ENCODE measurements at places on chromosomes 6 and 20.

DNA sequence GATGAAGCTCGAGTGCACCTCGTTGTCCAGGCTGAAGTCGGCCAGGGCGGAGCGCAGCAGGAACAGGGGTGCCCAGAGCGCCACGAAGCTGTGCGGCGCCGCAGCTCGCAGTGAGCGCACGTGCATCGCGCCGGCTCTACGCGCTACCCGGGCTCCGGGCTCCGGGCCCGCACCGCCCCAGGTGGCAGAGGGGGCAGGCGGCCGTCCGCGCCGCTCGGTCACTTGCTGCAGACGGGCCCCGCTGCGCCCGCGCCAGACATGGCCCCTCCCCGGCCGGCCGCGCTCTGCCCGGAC is 497 bp downstream of the BMP7 start:
- no peak for DNase-seq

- no peak for DNase-seq
These were observed 45.0 kb downstream of the SLC23A2 start for GRCh38 chr20:4956200-4956810.

DNA sequence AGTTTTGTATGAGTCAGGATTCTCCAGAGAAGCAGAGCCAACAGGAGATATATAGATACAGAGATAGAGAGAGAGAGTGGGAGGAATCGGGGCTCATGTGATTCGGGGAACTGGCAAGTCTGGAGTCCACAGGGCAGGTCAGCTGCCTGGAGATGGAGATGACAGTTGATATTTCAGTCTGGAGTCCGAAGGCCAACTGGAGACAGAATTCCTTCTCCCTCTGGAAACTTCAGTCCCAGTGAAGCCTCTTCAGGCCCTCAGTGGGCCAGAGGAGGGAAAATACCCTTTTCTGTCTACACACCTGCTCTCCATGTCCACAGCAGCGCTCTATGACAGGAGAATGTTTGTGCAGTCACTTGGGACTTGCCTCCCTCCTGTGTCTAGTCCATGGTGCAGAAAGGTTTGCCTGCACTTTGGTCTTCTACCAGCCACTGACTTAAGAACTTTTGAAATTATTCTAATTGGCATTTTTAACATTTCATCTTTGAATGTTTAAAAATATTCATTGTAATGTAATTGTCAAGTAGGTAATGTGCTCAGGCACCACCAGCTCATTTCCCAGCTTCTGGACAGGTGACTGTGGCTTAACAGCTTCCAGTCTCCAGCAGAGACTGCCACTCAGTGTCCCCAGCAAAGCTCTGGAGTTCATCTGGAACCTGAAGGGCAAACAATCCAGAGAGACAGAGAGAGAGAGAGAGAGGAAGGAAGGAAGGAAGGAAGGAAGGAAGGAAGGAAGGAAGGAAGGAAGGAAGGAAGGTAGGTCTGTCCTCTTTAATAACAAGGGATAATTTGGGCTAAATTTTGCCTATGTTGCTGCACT is 43.8 kb upstream of the AFDN start:
- DNase-seq, result no peak

GRCh38 chr6:69729870-69730449 is 66.8 kb downstream of the LMBRD1 start:
- no peak for DNase-seq

- DNase-seq, result no peak
These were observed 1339.4 kb downstream of the GRIK2 start for GRCh38 chr6:102732898-102733297.

DNA sequence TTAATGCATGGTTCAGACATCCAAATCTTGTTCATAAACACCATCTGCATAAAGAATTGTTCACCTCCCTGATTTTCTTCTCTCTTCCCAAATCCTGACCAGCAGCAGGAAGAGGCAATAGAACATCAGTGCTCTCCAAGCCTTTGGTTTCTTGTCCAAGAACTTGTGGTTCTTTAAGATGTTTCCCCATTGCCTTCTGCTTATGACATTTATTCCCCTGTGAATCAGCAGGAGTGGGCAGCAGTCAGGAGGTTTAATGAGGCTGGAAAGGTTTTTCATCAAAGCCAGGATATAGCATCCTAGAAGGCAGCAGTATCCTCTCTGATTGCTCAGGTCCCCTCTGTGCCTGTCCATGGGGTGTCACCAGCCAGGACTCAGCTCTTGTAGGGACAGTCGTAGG is 5.3 kb downstream of the HDDC2 start:
- no peak for DNase-seq

Measured in CD4-positive, alpha-beta T cell treated with Interleukin-6 for 4 hours (primary cell).